ENCODE measurements at places on chromosomes 4 and X. TPM values are rescaled to one million over a fixed set of nuclear protein-coding genes. Genes with fewer than 3 reads are reported as not detected.

TSPAN7 gene
- total RNA-seq: 34.8 TPM

IL1RAPL2 gene
- not detected for total RNA-seq

GBA3 gene
- not detected for total RNA-seq

DRP2 gene
- 0.09 TPM for total RNA-seq

SPANXA2 gene
- not detected for total RNA-seq

RBM46 gene
- total RNA-seq: not detected

CENPVL1 gene
- not detected for total RNA-seq

ASB12 gene
- 0.20 TPM for total RNA-seq

SSX4 gene
- not detected for total RNA-seq

P2RY8 gene
- 6.9 TPM for total RNA-seq

SMC1A gene
- total RNA-seq: 69.4 TPM

PCDH11X gene
- 0.06 TPM for total RNA-seq

IGSF1 gene
- total RNA-seq: not detected

DDX53 gene
- not detected for total RNA-seq

ATP8A1 gene
- 37.2 TPM for total RNA-seq

GAGE12J gene
- not detected for total RNA-seq

FGF16 gene
- not detected for total RNA-seq

ACOT9 gene
- total RNA-seq: 43.9 TPM

CLIC2 gene
- 66.4 TPM for total RNA-seq

SLC49A3 gene
- total RNA-seq: 23.2 TPM

EGF gene
- 4.3 TPM for total RNA-seq

HDAC8 gene
- total RNA-seq: 28.7 TPM

DUSP9 gene
- total RNA-seq: not detected

GPR82 gene
- 0.37 TPM for total RNA-seq

SMIM43 gene
- 1.0 TPM for total RNA-seq

ARHGAP24 gene
- 30.2 TPM for total RNA-seq

TRMT10A gene
- 6.9 TPM for total RNA-seq

DMRTC1 gene
- 0.18 TPM for total RNA-seq

RBM3 gene
- total RNA-seq: 217 TPM

All from left lung (tissue), 14 donors.